Activated naive CD8-positive, alpha-beta T cell treated with anti-CD3 and anti-CD28 coated beads for 36 hours (primary cell): ENCODE measurements at places on chromosomes 11 and 22. TPM values are rescaled to one million over a fixed set of nuclear protein-coding genes. Genes with fewer than 3 reads are reported as not detected.

- DNase-seq = no peak
- H3K27me3 ChIP-seq = no peaks in the 10 kb centered on the region
- no peaks in the 10 kb centered on the region for H3K36me3 ChIP-seq
- no peaks in the 10 kb centered on the region for H3K4me1 ChIP-seq
- H3K27ac ChIP-seq = no peak overlapping the region
These were observed 215.5 kb downstream of the BUD13 start for GRCh38 chr11:116557282-116557681.

- H3K27me3 ChIP-seq = no peaks in the 10 kb centered on the region
- H3K4me3 ChIP-seq = no peak overlapping the region
- no peaks in the 10 kb centered on the region for H3K36me3 ChIP-seq
- no peaks in the 10 kb centered on the region for H3K4me1 ChIP-seq
- H3K27ac ChIP-seq = no peak overlapping the region
These were observed 103.5 kb upstream of the OR5AK2 start for GRCh38 chr11:56885177-56885576.

GRCh38 chr11:104319396-104319795 lies 155.4 kb upstream of the PDGFD start:
- H3K4me1 ChIP-seq = no peaks in the 10 kb centered on the region
- no peaks in the 10 kb centered on the region for H3K36me3 ChIP-seq
- H3K27ac ChIP-seq = no peak overlapping the region
- H3K4me3 ChIP-seq = no peak overlapping the region

- H3K4me3 ChIP-seq = peak within 1 kb of the TSS; percentile 59
- peaks cover 50% of the 10 kb centered on the region for H3K27me3 ChIP-seq
- H3K36me3 ChIP-seq = no peaks in the 10 kb centered on the region
- H3K27ac ChIP-seq = no peak within 1 kb of the TSS
- peaks cover 24% of the 10 kb centered on the region for H3K4me1 ChIP-seq
- DNase-seq = no peak
These were observed at the start of gene ELFN2 for GRCh38 chr22:37427135-37427710. TSS of gene ELFN2 (minus strand) at chr22:37427479. CDS start at chr22:37375534, 51,945 bp downstream.

- no peaks in the 10 kb centered on the region for H3K36me3 ChIP-seq
- peaks cover 35% of the 10 kb centered on the region for H3K27me3 ChIP-seq
- no peaks in the 10 kb centered on the region for H3K4me1 ChIP-seq
- no peak for DNase-seq
These were observed 54.6 kb upstream of the PAX6 start for GRCh38 chr11:31865606-31866300.

DNA sequence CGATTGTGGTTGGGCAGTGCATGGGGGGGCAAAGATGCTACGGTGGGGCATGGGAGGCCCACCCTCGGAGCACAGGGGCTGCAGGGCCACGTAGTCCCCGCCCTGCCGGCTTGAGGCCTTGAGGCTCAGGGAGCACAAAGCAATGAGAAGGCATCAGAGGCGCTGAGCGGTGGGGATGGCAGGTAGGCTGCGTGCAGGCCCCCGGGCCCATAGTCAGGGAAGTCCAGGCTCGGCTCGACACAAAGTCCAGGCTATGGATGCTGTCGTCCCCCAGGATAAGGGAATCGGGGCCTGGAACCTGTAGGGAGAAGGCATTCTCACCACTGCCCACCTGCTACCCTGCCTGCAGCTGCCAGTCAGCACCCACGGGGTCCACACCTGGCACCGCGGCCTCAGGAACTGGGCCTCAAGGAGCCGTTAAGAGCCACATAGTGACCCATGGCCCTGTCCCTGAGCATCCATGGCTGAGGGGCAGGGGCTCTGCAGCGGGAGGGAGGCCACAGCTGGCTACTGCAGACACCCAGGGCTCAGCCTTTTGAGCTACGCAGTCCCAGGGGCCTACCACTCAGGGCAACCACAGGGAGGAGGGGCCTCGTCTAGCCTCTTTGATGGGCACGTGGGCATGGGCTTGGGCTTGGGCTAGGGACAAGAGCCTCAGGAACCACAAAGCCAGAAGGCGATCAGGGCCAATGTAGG lies 179.7 kb downstream of the IGLL1 start:
- no peak for DNase-seq
- no peak overlapping the region for H3K4me3 ChIP-seq
- no peaks in the 10 kb centered on the region for H3K36me3 ChIP-seq
- peaks cover 3% of the 10 kb centered on the region for H3K27me3 ChIP-seq

- H3K27me3 ChIP-seq = peaks cover 12% of the 10 kb centered on the region
- H3K4me3 ChIP-seq = no peak overlapping the region
- DNase-seq = no peak
- H3K27ac ChIP-seq = no peak overlapping the region
These were observed 37.2 kb downstream of the GLYATL2 start for GRCh38 chr11:58807343-58807742.

GRCh38 chr11:57881647-57882046 lies 120.0 kb downstream of the CTNND1 start:
- no peak overlapping the region for H3K4me3 ChIP-seq
- peaks cover 8% of the 10 kb centered on the region for H3K4me1 ChIP-seq
- H3K27ac ChIP-seq = no peak overlapping the region

GRCh38 chr11:47143322-47143721 lies 33.4 kb downstream of the ARFGAP2 start:
- H3K36me3 ChIP-seq = no peaks in the 10 kb centered on the region
- H3K27ac ChIP-seq = no peak overlapping the region
- no peak overlapping the region for H3K4me3 ChIP-seq
- no peaks in the 10 kb centered on the region for H3K4me1 ChIP-seq
- no peak for DNase-seq

DNA sequence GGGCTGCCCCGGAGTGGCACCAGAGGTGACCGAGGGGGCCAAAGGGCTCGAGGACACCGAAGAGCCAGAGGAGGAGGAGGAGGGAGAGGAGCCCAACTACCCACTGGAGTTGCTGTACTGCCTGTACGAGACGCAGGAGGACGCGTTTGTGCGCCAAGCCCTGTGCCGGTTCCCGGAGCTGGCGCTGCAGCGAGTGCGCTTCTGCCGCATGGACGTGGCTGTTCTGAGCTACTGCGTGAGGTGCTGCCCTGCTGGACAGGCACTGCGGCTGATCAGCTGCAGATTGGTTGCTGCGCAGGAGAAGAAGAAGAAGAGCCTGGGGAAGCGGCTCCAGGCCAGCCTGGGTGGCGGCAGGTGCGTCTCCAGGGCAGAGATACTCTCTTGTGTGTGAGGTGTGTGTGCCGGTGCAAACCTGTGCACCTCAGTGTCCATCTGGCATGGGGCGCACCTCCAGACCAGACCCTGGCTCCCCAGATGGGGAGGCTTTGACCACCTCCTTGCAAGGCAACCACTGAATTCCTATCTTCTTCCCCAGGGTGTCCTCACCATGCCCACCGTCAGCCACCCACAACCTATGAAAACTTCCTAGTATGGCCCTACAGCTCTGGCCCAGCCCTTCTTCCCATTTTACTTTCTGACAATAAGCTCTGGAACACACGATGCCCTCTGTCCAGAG lies 3.4 kb downstream of the NLRP6 start:
- peaks cover 30% of the 10 kb centered on the region for H3K36me3 ChIP-seq
- peak overlapping the region; percentile 74 for H3K4me3 ChIP-seq
- H3K27ac ChIP-seq = peak overlapping the region; percentile 91
- peak; percentile 49 for DNase-seq

GRCh38 chr11:91433284-91434010 lies 791.2 kb upstream of the FAT3 start:
- H3K27ac ChIP-seq = no peak overlapping the region
- no peaks in the 10 kb centered on the region for H3K27me3 ChIP-seq
- no peak overlapping the region for H3K4me3 ChIP-seq
- DNase-seq = no peak
- H3K4me1 ChIP-seq = no peaks in the 10 kb centered on the region
- no peaks in the 10 kb centered on the region for H3K36me3 ChIP-seq

- H3K27ac ChIP-seq = no peak overlapping the region
- peaks cover 44% of the 10 kb centered on the region for H3K27me3 ChIP-seq
- H3K4me3 ChIP-seq = no peak overlapping the region
- peaks cover 7% of the 10 kb centered on the region for H3K4me1 ChIP-seq
These were observed 610 bp upstream of the TEX12 start for GRCh38 chr11:112166562-112166961.

- no peaks in the 10 kb centered on the region for H3K4me1 ChIP-seq
- DNase-seq = no peak
- H3K36me3 ChIP-seq = no peaks in the 10 kb centered on the region
- peaks cover 7% of the 10 kb centered on the region for H3K27me3 ChIP-seq
These were observed 58.4 kb upstream of the ZC3H12C start for GRCh38 chr11:110034806-110035205.

- H3K27ac ChIP-seq = no peak overlapping the region
- no peaks in the 10 kb centered on the region for H3K36me3 ChIP-seq
- H3K4me1 ChIP-seq = peaks cover 25% of the 10 kb centered on the region
- H3K4me3 ChIP-seq = no peak overlapping the region
These were observed 73.5 kb upstream of the WNT7B start for GRCh38 chr22:46050451-46050845.

GRCh38 chr11:119419834-119420492 lies 3.0 kb downstream of the THY1 start:
- peaks cover 8% of the 10 kb centered on the region for H3K4me1 ChIP-seq
- no peak overlapping the region for H3K27ac ChIP-seq
- DNase-seq = no peak
- H3K4me3 ChIP-seq = no peak overlapping the region

- peak; percentile 18 for DNase-seq
- H3K27ac ChIP-seq = no peak overlapping the region
- peaks cover 6% of the 10 kb centered on the region for H3K4me1 ChIP-seq
- H3K27me3 ChIP-seq = peaks cover 9% of the 10 kb centered on the region
- H3K36me3 ChIP-seq = no peaks in the 10 kb centered on the region
- peak overlapping the region; percentile 44 for H3K4me3 ChIP-seq
These were observed 27.6 kb downstream of the RIBC2 start for GRCh38 chr22:45441138-45441537.

DNA sequence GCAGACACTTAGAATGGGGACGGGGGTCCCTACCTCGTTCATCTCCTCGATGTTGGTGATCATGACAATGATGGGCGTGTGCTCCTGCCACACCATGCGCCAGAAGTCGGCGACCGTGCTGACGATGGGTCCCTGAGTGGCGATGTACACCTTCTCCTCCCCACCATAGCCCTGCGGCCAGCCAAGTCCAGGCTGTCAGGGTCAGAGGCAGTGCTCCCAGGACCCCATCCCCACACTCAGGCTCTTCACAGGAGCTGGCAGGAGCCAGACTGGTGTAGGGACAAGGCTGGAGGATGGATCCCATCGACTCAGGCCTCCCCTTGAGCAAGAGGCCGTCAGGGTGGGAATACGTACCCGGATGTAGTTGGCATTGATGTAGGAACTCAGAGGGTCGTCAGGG lies 7.2 kb upstream of the IGSF22 start:
- peaks cover 4% of the 10 kb centered on the region for H3K4me1 ChIP-seq
- DNase-seq = no peak
- no peak overlapping the region for H3K27ac ChIP-seq

- H3K36me3 ChIP-seq = no peaks in the 10 kb centered on the region
- no peaks in the 10 kb centered on the region for H3K27me3 ChIP-seq
- H3K4me1 ChIP-seq = no peaks in the 10 kb centered on the region
- H3K27ac ChIP-seq = no peak overlapping the region
These were observed 349.1 kb upstream of the PITPNB start for GRCh38 chr22:28268171-28268570.

GRCh38 chr22:34886391-34886790 lies 179.6 kb upstream of the ISX start:
- H3K4me1 ChIP-seq = no peaks in the 10 kb centered on the region
- no peak overlapping the region for H3K27ac ChIP-seq
- no peaks in the 10 kb centered on the region for H3K36me3 ChIP-seq
- peaks cover 6% of the 10 kb centered on the region for H3K27me3 ChIP-seq
- H3K4me3 ChIP-seq = no peak overlapping the region
- no peak for DNase-seq

DNA sequence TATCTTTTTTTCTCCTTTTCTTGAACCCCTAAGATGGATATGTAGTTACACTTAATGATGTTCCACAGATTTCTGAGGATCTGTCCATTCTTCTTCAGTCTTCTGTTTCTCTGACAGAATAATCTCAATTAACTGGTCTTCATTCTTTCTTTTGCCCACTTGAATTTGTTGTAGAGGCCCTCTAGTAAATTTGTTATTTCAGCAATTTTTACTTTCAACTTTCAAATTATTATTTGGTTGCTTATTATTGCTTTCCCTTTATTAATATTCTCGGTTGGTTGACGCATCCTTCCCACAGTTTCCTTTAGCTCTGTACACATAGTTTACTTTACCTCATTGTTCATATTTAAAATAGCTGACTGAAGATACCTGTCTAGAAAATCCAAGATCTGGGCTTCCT lies 1013.7 kb upstream of the CNTN5 start:
- H3K4me1 ChIP-seq = no peaks in the 10 kb centered on the region
- no peaks in the 10 kb centered on the region for H3K36me3 ChIP-seq
- no peak for DNase-seq
- no peak overlapping the region for H3K27ac ChIP-seq
- no peaks in the 10 kb centered on the region for H3K27me3 ChIP-seq

- H3K27me3 ChIP-seq = no peaks in the 10 kb centered on the region
- no peaks in the 10 kb centered on the region for H3K4me1 ChIP-seq
- no peaks in the 10 kb centered on the region for H3K36me3 ChIP-seq
- no peak overlapping the region for H3K4me3 ChIP-seq
These were observed 1326.4 kb downstream of the BRD1 start for GRCh38 chr22:48501231-48501750.

- peak; percentile 65 for DNase-seq
- H3K36me3 ChIP-seq = peaks cover 4% of the 10 kb centered on the region
- no peaks in the 10 kb centered on the region for H3K27me3 ChIP-seq
- peak within 1 kb of the TSS; percentile 91 for H3K27ac ChIP-seq
These were observed at the start of gene TCIRG1 for GRCh38 chr11:68038718-68039525. TSS of gene TCIRG1 (plus strand) at chr11:68039025. CDS start at chr11:68041272, 2,247 bp downstream.

- no peaks in the 10 kb centered on the region for H3K27me3 ChIP-seq
- no peak for DNase-seq
These were observed 2216.6 kb upstream of the RAG2 start for GRCh38 chr11:38814670-38815069.

DNA sequence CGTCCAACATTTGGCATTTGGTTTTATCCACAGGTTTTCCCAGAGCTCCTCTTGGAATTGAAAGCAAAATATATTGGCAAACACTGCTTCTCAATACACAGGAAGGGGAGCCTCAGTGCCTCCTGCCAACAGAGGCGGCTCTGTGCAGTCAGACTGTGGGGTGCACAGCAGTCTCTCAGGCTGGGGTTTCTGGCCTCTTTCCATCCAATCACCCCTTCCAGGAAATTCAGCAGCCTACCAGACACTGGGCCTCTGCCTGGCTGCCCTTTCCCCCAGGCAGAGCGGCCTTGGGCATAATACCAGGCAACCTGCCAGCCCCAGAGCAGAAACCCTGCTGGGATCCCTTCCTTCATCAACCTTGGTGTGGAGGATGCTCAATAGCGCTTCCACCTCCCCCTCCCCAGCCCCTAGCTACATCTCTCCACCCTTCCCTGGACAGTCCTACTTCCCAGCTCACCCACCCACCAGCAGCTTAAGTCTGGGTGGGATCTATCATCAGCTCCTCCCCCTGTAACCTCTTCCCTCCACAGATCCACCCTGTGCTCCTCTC lies 17.8 kb upstream of the RAPSN start:
- H3K4me1 ChIP-seq = peaks cover 10% of the 10 kb centered on the region
- H3K27me3 ChIP-seq = no peaks in the 10 kb centered on the region
- H3K27ac ChIP-seq = peak overlapping the region; percentile 75
- peaks cover 15% of the 10 kb centered on the region for H3K36me3 ChIP-seq
- no peak for DNase-seq

The OR52A5 gene
- not detected for total RNA-seq

The DERL3 gene
- total RNA-seq = 5.9 TPM

The GSTT2 gene
- not detected for total RNA-seq

The SLC6A5 gene
- total RNA-seq = not detected

The FJX1 gene
- total RNA-seq = 3.8 TPM

The PDE3B gene
- 46.5 TPM for total RNA-seq

The TSPO gene
- 101 TPM for total RNA-seq

The RHBDD3 gene
- total RNA-seq = 33.1 TPM
